HTR-8/SVneo (cell line): ENCODE measurements at places on chromosomes 12 and 14.

GRCh38 chr14:56137453-56137807 lies 19.2 kb downstream of the PELI2 start:
- DNase-seq = no peak

DNA sequence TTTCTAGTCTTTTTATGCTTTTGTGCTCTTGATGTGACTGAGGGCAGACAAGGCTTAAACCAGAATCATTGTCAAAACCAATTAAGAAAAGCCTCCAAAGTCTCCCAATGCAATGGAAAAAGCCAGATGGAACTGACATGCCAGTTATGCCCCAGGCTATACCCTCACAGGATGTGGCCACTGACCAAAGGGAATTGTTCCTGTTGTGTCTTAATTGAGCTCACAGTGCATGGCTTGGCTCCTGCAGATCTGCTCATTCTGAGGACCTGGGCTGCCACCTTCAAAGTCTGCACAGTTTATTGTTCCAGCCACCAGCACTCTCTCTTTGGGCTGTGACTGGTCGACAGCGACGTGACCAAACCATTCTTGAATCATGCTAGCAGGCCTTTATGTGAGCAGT lies 17.1 kb upstream of the BICD1 start:
- no peak for DNase-seq

GRCh38 chr14:88551980-88552431 lies 2.8 kb downstream of the PTPN21 start:
- no peak for DNase-seq

GRCh38 chr14:99891900-99892299 lies 98.7 kb downstream of the EML1 start:
- DNase-seq = no peak

DNA sequence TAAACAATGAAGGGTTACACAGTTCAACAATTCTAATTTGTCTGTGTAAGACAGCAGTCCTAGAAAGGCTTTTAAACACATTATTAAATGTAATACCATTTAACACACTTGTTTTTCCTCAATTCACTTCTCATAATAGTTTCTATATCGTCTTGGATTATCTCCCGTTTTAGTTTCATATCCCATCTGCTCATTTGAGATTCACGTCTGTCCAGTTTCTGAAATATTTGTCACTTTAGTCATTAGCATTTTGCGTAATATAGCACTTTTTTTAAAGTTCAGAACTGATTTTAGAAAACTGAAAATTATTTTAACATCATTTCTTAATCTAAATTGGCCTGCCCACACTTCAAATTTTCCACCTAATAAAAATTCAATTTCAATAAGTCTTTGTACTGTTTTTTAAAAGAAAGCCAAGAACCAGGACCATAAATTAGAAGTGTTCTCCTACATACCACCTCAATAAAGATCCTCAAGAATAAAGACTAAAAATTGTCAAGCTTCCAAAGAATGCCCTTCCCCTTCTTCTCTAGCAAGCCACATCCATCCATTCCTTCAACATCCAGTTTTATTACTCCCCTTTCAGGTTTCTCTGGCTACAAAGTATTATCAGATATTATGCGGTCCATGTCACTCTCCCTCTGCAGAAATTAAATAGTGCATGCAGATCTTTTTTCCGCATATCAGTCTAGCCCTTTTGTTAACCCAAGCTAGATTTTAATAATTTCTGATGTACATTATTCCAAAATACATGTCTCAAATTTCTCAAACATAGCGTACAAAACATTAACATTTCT lies 11.9 kb downstream of the MED13L start:
- no peak for DNase-seq

GRCh38 chr12:94663702-94664101 lies 13.3 kb upstream of the TMCC3 start:
- no peak for DNase-seq

GRCh38 chr12:50862316-50862715 lies 19.6 kb downstream of the TMPRSS12 start:
- peak; percentile 53 for DNase-seq

GRCh38 chr12:55849616-55850343 lies 7.0 kb upstream of the MMP19 start:
- DNase-seq = no peak

DNA sequence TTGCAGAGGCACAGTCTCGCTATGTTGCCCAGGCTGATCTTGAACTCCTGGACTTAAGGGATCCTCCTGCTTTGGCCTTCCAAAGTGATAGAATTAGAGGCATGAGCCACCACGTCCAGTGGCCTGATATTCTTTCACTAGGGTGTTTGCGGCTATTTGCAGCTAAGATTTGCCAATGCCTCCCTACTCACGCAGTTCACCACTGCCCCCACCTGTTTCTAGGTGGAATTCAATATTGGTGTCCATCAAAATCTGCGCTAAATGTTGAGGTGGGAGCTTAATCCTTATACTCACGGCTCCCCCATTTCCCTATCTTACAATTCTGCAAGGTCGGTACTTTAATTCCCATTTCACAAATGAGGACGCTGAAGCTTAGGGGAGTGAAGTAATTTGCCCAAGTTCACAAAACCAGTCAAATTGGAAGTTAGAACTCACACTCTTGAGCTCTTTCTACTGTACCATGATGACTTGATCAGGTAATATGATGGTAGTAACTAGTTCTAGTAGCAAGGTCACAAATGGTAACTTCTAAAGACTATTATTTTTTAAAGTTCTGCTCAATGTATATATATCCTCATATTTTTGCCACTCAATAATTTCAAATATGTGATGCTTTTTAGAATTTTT lies 22.1 kb upstream of the LRRC9 start:
- DNase-seq = peak; percentile 40

GRCh38 chr12:12338527-12339168 lies 11.4 kb downstream of the MANSC1 start:
- no peak for DNase-seq

GRCh38 chr12:2208837-2209635 lies 156.2 kb downstream of the CACNA1C start:
- no peak for DNase-seq

- peak; percentile 95 for DNase-seq
These were observed at the start of gene RAN for GRCh38 chr12:130871286-130872178. RAN (plus strand) TSS chr12:130872066; CDS start chr12:130872594, 528 bp downstream.

GRCh38 chr14:45947830-45948229 lies 694.8 kb upstream of the MIS18BP1 start:
- DNase-seq = no peak
